Right ventricle myocardium superior (tissue), 1 donor: ENCODE measurements at places on chromosomes 2 and 18. TPM values are rescaled to one million over a fixed set of nuclear protein-coding genes. Genes with fewer than 3 reads are reported as not detected.

CLASP1 gene
- total RNA-seq, result 58.3 TPM

CCDC74B gene
- total RNA-seq, result 0.38 TPM

VAMP8 gene
- 16.9 TPM for total RNA-seq

HSPE1 gene
- total RNA-seq, result 107 TPM

SIX2 gene
- total RNA-seq, result 0.65 TPM

ANKRD30B gene
- not detected for total RNA-seq

SELENOI gene
- 11.4 TPM for total RNA-seq

CHN1 gene
- total RNA-seq, result 9.2 TPM

SCG2 gene
- not detected for total RNA-seq

RBBP8 gene
- total RNA-seq, result 4.5 TPM

SPDYA gene
- total RNA-seq, result 0.24 TPM

C2orf78 gene
- not detected for total RNA-seq

STK16 gene
- 16.7 TPM for total RNA-seq

ASB18 gene
- total RNA-seq, result 4.5 TPM

LYG1 gene
- total RNA-seq, result not detected

GPR39 gene
- total RNA-seq, result not detected

DES gene
- 12,920 TPM for total RNA-seq

CNDP1 gene
- total RNA-seq, result not detected

CYP26B1 gene
- 4.4 TPM for total RNA-seq

GALNT3 gene
- total RNA-seq, result 0.19 TPM

AQP12B gene
- total RNA-seq, result not detected

MRO gene
- total RNA-seq, result 5.3 TPM

ALPP gene
- not detected for total RNA-seq

CCDC148 gene
- total RNA-seq, result 1.0 TPM

GCG gene
- total RNA-seq, result not detected

RNU2-63P gene
- total RNA-seq, result not detected

CWC22 gene
- 11.6 TPM for total RNA-seq

IL36B gene
- total RNA-seq, result not detected

WIPF1 gene
- 16.3 TPM for total RNA-seq

UGT1A4 gene
- total RNA-seq, result not detected

C18orf54 gene
- total RNA-seq, result 1.2 TPM

MALT1 gene
- 10.2 TPM for total RNA-seq

C1QL2 gene
- not detected for total RNA-seq

ARL4C gene
- total RNA-seq, result 2.9 TPM

C2orf72 gene
- total RNA-seq, result 0.05 TPM

KCNJ13 gene
- not detected for total RNA-seq

TANC1 gene
- 56.2 TPM for total RNA-seq

ANKRD30BL gene
- total RNA-seq, result not detected

VSNL1 gene
- total RNA-seq, result 10.4 TPM

RABL2A gene
- total RNA-seq, result 5.2 TPM

GRHL1 gene
- 1.0 TPM for total RNA-seq

SCN2A gene
- total RNA-seq, result 0.05 TPM

SERPINB5 gene
- total RNA-seq, result not detected

ADRA2B gene
- total RNA-seq, result 6.4 TPM

DPP10 gene
- total RNA-seq, result 0.32 TPM

FAM124B gene
- 1.00 TPM for total RNA-seq

UPP2 gene
- total RNA-seq, result not detected

C2orf68 gene
- 26.5 TPM for total RNA-seq
